ENCODE measurements at places on chromosomes 11 and 22.

- no peak for DNase-seq
Measured at GRCh38 chr11:85137597-85137996, 489.5 kb downstream of the DLG2 start.

- no peak for DNase-seq
Measured at GRCh38 chr22:50516891-50517290, 8.5 kb downstream of the SCO2 start.

- no peak for DNase-seq
Measured at GRCh38 chr11:76302996-76303395, 77.9 kb downstream of the THAP12 start.

GRCh38 chr11:73402834-73403185 is 26.6 kb downstream of the RELT start:
- no peak for DNase-seq

Measured in iPS-NIHi11 (cell line).